ENCODE measurements at places on chromosomes 12 and 14. TPM values are rescaled to one million over a fixed set of nuclear protein-coding genes. Genes with fewer than 3 reads are reported as not detected.

GRCh38 chr14:81311778-81312177 lies 88.3 kb downstream of the STON2 start:
- no peak for DNase-seq

GRCh38 chr12:94240171-94240570 lies 91.8 kb downstream of the PLXNC1 start:
- DNase-seq = no peak

Gene DIO2
- 0.10 TPM for total RNA-seq

Gene MUCL1
- not detected for total RNA-seq

Gene APOLD1
- total RNA-seq = 3.9 TPM

Gene FLRT2
- 0.17 TPM for total RNA-seq

All from HCT116 (cell line).